ENCODE measurements at places on chromosomes 3 and 15. TPM values are rescaled to one million over a fixed set of nuclear protein-coding genes. Genes with fewer than 3 reads are reported as not detected.

GALNT15 gene
- 225 TPM for total RNA-seq

GOLGA6L10 gene
- 3.4 TPM for total RNA-seq

GHSR gene
- total RNA-seq, result not detected

AHSG gene
- not detected for total RNA-seq

FAN1 gene
- total RNA-seq, result 16.9 TPM

PIERCE2 gene
- not detected for total RNA-seq

ESYT3 gene
- total RNA-seq, result 2.0 TPM

STAB1 gene
- total RNA-seq, result 124 TPM

DNA sequence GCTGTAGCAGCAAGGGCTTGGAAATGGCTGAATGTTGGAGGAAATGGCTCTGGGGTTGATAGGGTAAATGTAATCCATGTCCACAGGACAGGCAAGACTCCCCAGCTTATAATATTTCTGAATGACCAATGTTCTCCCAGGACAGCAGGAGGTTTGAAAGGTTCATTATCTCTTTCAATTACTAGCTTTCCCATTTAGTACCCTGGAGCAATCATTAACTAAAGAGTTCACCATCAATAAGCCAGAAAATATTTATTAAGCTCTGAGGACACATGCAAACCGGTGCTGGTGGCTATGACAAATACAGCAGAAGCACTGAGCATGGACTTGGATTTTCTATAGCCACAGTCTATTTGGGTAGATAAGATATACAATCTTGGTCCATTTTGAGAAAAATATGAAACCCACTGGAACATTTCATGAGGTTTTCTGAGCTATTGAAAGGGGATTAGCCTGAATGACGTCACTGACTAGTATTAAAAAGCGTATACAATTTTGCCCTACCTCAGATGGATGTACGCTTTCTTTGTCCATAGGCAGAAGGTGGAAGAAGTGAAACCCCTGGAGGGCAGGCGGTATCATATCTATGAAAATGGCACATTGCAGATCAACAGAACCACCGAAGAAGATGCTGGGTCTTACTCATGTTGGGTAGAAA, 166.2 kb downstream of the CHL1 start:
- DNase-seq, result no peak

DNA sequence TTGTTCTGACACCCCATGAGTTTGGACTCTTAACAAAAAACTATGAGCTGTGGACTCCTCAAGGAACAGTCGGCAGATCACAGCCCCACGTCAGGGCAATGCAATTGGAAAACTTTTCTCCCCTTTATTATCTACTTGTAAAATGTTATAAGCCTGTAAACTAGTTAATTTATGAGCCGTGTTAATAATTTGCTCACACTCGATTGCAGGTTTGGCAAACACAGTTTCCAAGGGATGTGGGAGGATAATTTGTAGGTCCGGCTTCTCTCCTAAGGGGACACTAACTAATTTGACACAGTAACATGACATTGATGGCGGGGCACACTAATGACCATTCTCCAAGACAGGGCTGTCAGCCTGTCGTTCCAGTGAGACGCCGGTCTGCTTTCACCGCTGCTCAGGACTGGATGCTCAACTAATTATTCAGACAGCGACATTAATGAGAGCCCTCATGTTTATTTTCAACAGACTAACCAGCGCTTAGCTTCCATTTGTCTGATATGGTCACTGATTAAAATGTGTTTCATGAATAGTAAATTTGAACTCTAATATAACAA, 222.1 kb downstream of the FOXP1 start:
- DNase-seq, result no peak

DNA sequence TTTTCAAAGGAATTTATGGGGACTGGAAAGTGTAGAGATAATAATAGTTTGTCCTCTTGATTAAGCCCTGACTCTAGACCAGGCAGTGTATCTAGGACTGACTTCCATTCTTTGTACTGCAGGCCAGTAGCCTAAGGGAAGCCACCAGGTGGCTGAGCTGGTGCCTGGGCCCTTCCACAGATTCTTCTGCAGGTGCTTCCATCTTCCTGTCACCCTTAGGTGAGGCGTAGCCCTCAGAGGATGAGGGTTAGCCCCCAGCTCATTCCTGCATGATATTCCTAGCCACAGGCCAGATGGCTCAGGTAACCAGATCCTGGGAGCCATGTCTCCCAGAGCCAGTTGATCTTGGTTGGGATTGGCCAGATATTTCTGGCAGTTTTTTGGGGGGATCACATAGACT, 169.0 kb upstream of the IL12A start:
- DNase-seq, result no peak

DNA sequence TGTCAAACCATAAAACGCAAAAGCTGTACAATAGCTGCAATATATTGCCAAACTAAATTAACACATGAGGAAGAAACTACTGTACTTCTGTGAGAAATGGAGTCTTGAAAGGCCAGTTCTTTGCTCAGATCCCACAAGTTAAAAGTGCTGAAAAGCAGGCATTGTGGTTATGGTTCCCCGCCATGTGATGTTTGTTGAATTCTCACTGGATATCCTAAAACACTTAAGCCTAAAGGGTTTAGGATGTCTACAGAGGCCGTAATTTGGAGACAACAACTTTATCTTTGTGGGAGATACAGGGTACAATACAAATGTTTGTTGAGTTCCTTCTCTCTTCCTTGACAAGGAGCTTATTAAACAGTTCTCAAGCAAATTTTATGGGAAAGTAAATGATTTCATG, 53.2 kb downstream of the TMEM212 start:
- DNase-seq, result no peak

DNA sequence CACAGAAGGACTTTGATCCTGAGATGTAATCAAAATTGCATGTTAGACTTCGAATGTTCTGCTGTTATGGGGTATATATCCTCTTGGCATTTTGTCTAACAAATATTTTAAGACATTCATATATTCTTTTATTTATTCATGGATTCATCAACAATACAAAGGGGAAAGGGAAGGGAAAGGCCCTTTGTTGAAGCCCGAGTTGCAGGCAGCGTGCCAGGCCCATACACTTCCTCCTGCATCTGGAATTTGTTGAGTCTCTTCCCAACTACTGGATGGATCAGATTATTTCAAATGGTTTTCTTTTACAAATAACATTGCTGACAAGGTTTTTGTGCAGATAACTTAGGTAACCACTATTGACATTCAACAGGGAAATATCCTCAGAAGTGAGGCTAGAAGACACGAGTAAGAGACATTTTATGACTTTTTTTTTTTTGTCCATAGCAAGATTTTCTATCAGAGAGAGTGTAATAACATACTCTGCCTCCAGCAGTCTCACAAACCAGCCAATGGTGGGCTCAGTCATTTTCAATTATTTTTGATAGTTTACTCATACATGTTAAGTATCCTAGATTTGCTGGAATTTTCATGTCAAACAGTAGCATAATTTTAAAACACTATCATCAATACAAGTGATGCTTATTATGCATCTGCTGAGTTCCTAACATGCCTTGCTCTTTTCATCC, 94.3 kb downstream of the RPL39L start:
- no peak for DNase-seq

- no peak for DNase-seq
Observed at GRCh38 chr3:73321286-73321999, 260.0 kb downstream of the EBLN2 start.

GRCh38 chr3:149216193-149216869, 5.3 kb downstream of the CP start:
- DNase-seq, result no peak

DNA sequence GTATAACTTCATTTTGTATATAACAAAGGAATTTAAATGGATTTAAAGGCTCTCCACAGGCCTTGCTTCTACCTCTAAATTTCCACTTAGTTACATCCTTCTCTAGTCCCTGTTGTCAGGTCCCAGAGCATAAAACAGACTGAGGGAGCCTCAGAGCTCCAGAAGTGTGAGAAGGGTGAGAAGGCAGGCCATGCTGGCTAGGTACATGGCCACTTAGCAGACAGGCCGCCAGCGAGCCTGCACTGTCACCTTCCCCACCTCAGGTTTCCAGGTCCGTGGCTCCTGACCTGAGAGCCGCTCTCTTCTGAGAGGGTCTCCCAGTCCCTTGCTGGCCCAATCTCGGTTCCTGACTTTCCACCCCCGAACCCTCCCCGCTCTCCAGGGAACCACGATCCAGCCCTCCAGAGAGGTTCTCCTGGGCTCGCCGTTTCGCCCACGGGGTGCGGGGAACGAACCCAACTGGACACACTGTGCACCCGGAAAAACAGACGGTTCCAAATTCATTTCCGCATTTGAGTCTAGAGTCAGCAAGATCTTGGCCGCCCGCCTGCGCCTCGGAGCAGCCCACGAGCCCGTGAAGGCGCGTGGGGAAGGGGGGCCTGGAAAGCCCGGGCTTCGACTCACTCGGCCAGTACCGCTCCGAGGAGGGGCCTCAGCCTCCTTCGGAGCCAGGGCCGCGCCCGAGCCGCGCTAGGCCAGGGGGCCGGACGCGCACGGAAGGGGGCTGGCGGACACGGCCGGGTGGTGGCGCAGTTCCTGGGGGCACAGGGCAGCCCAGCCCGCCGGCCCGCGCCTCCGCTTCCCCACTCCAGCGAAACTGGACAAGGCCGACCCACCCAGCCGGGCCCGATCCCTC, 16.7 kb upstream of the SOX2 start:
- no peak for DNase-seq

DNA sequence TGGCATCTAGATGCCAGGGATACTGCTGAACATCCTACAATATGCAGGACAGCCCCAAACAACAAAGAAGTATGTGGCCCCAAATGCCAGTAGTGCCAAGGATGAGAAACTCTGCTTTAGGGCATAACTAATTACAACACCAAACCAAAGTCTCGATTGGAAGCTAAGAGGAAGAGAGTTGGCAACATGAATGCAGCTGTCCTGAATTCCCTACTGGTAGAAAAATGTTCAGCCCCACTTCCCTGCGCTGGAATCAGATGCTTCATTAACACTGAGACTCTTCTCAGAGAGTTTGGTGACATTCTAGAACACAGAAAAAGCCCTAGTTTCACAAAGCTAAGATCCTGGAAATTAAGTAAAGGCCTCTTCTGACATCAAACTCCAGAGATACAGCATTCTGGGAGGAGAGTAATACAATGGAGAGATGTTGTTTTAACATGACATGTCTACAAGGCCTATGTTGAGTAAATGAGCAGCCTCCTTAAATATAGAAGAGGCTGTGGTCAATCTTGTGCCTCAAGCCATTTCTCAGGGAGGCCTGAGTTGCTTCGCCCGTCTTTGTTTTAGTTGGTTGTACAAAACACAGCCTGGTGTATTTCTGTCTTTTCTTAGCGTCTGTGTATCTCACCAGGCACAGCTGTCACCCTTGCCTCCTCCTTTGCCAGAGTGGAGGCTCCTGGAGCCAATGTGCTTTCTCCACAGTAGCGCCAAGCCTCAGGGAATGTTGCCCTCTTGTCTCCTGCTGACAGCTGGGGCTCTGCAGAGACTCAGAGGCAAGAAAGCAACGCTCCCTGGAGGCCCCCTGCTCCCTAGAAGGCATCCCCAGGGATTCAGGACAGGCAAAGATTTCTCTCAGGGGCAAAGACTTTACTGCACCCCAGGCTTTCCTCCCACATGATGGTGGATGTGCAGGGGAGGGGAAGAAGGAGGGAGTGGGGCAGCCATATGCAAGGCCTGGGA, 25.1 kb upstream of the CTNNB1 start:
- no peak for DNase-seq

DNA sequence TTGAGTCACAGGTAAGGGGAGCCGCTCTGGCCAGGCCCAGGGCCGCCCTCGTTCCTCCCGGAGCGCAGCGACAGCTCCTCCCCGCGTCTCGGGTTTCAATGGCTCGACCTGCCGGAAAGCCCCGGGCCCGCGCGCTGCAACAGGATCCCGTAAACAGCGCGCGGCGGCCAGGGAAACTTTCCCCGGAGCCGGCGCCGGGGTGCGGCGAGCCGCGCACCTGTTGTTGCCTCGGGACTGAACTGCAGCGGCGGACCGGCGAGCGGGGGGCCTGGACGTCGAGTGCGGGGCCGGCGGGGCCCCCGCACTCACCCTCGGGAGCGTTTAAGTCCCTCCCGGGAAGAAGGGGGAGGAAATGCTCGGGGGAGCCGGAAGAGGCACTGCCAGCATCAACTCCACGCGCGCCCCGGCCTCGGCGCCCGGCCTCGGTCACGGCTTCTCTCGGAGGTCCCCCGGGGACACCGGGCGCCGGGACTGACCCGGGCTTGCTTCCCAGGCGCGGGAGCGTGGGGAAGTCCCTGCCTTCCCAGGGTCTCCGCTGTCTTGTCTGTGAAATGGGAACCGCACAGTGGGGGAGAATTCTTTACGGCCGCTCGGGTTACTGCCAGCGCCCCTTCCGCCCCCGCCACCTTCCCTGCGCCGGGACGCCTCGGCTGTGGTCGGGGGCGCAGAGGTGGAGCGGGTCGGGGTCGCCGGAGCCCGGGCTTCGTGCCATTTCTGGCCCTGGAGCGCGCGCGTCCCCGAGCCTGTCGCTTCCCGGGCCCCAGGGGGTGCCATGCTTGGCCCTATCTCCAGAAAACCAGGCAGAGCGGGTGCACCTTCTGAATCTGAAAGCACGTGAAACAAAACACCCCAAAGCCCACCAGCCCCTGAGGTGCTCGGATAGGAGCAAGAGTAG, 7.5 kb upstream of the PGPEP1L start:
- DNase-seq, result peak; percentile 77

DNA sequence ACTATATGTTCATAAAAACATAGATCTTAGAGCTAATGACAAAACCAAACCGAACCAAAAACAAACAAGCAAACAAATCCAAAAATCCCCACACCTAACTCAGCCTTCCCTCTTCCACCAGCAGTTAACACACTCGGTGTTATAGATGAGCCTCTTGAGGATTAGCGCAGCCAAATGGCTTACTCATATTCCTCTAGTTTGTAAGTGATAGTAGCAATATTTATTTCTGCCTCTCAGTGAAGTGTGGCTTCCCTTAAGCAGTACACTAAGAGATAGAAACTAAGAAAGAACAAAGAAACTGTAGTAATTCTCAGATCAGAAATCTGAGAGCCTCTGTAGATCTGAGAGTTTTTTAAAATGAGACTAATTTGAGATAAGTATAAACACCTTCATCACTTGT, 2.4 kb upstream of the NCEH1 start:
- no peak for DNase-seq

DNA sequence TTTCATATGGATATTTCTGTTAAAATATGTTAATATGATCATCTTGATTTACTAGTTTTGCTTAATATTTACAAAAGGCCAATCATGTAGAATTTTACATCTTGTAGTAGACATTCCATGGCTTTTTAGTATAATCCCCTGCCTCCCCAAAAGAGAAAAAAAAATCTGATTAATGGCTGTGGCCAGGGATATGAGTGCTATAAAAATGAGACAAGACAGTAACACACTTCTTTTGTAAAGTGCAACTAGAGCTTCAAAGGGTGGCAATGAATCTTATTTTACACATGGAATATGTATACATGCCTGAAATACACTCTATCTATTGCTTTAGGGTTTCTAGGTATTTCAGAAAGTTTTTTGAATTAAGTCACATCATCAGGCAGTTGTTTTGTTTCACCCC, 112.2 kb upstream of the NANOGP8 start:
- DNase-seq, result no peak

GRCh38 chr15:56032373-56032772, 39.0 kb upstream of the NEDD4 start:
- DNase-seq, result no peak

- DNase-seq, result no peak
Observed at GRCh38 chr3:174776636-174777035, 82.5 kb upstream of the NAALADL2 start.

- DNase-seq, result no peak
Observed at GRCh38 chr3:136954251-136954650, 3.5 kb upstream of the IL20RB start.
